DND-41 (cell line): ENCODE measurements at places on chromosomes 5 and 9.

DNA sequence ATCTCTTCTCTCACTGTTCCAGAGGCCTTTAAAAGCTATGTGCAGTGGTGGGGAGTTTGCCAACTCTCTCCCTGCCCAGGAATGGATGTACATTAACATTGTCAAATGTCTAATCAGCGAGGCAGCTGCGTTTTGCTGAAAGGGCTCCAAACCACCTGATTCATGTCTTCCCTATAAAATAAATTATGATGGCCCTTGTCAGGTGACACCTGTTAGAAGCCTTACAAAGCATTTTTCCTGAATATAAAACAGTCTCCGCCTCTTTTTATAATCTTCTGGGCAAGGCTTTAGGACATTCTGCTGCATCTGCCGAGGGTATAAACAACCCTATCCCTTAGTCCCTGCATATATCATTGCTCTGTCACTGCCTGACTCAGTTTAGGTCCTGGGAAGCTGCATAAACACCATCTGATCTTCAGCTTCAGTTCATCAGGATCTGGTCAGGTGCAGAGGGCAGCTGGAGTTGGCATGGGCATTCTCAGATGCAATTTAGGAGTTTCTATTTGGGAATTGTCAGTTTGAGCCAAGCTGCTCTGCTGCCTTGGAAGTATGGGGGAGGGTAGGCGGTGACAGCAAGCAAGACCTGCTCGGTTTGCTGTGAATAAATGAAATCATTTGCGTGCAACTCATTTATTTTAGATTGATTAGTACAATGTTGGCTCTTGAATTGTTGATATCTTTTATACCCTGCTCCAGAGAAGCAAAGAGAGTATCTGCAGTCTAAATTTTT lies 103.5 kb downstream of the ACER2 start:
- no peaks in the 10 kb centered on the region for H3K36me3 ChIP-seq
- H3K27me3 ChIP-seq: no peaks in the 10 kb centered on the region
- no peaks in the 10 kb centered on the region for H3K4me1 ChIP-seq

DNA sequence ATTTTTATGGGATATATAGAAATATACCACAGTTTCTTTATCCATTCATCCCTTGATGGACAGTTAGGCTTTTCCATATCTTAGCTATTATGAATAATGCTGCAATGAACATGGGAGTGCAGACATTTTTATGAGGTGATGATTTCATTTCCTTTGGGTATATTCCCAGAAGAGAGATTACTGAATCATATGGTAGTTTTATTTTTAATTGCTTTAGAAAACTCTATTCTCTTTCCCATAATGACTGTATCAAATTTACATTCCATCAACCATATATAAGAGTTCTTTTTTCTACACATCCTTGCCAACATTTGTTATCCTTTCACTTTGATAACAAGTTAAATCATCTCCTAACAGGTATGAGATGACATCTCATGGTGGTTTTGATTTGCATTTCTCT lies 821.6 kb downstream of the TLE1 start:
- no peaks in the 10 kb centered on the region for H3K27me3 ChIP-seq
- H3K36me3 ChIP-seq: no peaks in the 10 kb centered on the region
- no peaks in the 10 kb centered on the region for H3K4me1 ChIP-seq
- no peak for DNase-seq

- DNase-seq: no peak
- no peaks in the 10 kb centered on the region for H3K27me3 ChIP-seq
- no peak within 1 kb of the TSS for H3K27ac ChIP-seq
- H3K4me3 ChIP-seq: no peak within 1 kb of the TSS
Measured at GRCh38 chr5:44389090-44389822, at the start of gene FGF10. FGF10 (minus strand) TSS chr5:44389420; CDS start chr5:44388682, 738 bp downstream.

- no peak for DNase-seq
- H3K4me3 ChIP-seq: no peak overlapping the region
- H3K27me3 ChIP-seq: no peaks in the 10 kb centered on the region
- no peaks in the 10 kb centered on the region for H3K36me3 ChIP-seq
- no peak overlapping the region for H3K27ac ChIP-seq
Measured at GRCh38 chr9:99601571-99602111, 220.0 kb upstream of the NR4A3 start.
